Activated T-cell treated with anti-CD3 and anti-CD28 coated beads for 48 hours (primary cell): ENCODE measurements at places on chromosomes 16 and 17.

GRCh38 chr17:29710891-29711418 lies 88.2 kb upstream of the CORO6 start:
- no peak for DNase-seq

DNA sequence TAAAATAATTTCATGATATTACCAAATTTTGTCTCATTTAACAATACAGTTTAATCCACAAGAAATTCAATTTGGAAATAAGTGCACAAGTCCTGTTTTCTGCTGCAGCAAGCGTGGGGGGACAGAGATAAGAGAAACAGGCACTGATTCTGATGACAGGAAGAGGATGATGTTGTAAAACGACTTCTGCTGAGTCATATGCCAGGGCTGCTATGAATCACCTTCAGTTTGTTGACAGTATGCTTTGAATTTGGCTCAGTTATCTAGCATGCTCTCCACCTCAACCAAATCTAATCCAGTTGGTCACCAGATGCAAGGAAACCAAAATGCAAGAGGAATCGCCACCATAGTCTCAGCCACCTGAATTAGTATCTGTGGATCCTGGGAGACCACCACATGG lies 244.1 kb upstream of the MON1B start:
- DNase-seq: no peak

- DNase-seq: no peak
Observed at GRCh38 chr16:51938861-51939260, 608.1 kb downstream of the TOX3 start.

DNA sequence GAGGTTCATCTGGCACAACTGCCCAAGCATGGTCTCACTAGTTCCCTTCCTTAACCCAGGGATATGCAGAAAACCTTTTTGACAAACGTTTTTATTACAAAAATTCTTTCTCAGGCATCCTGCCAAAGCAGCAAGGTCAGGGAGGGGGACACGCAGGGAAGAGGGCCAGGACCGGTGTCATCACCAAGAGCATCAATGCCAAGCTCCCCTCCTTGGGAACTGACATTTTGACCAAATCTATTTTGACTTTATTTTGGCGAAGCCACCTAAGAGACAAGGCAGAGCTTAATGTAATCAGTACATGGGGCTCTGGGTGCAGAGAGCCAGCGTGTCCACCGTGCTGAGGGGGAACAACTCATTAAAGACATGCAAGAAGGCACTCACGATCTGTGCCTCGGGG lies 265.2 kb downstream of the CBLN1 start:
- DNase-seq: no peak

DNA sequence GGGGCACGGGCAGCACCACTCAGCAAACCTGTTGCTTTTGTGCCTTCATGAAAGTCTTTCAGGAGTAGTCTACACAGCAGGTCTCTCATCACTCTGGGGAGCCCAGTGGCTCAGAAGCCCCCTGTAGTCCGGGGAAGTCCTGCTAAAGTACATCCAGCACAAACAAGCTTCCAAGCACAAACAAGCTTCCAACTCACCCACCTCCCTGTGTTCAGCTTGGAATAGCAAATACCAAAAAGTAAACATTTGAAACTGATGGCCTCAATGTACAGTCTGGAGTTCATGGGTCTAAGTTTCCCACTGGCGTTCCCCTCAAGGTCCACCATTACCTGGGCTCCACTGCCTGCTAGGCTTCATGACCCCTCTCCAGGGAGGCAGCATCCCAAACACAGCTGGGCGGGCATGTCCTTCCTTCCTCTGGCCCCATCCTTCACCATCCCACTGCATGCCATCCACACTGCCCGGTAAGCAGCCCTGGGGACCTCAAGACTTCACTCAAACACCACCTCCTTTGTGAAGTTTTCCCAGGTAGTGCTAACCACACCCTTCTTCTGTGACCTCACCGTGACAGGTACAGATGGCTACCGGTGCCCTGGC lies 62.8 kb upstream of the SIAH1 start:
- no peak for DNase-seq
